ENCODE measurements at places on chromosomes 11 and 22.

- no peak for DNase-seq
Observed at GRCh38 chr22:20115691-20116375, at the start of gene RANBP1. RANBP1 (plus strand) TSS chr22:20116104; CDS start chr22:20116185, 81 bp downstream.

DNA sequence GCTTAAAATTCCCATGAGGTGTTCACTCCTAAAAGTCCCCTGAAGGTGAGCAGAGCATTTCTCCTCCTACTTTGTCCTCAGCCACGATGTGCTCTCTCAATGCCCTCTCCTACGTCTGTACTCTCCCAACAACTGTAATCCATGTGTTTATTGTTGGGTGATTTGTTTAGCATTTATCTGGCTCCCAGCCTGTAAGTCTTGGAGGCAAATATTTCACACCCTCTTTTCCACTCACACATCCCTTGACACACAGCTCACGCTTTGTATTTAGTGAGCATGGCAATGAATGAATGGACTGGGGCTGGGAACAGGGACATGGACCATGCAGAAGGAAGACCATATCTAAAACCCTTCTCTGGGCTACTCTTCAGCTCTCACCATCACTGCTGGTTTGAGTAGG, 22.6 kb downstream of the HTR3A start:
- DNase-seq: no peak

- DNase-seq: peak; percentile 9
Observed at GRCh38 chr22:21587803-21588611, 20.5 kb downstream of the UBE2L3 start.

GRCh38 chr11:80495116-80495515, 1054.3 kb upstream of the TENM4 start:
- no peak for DNase-seq

- DNase-seq: no peak
Observed at GRCh38 chr22:23457380-23457985, 122.6 kb downstream of the IGLL1 start.

DNA sequence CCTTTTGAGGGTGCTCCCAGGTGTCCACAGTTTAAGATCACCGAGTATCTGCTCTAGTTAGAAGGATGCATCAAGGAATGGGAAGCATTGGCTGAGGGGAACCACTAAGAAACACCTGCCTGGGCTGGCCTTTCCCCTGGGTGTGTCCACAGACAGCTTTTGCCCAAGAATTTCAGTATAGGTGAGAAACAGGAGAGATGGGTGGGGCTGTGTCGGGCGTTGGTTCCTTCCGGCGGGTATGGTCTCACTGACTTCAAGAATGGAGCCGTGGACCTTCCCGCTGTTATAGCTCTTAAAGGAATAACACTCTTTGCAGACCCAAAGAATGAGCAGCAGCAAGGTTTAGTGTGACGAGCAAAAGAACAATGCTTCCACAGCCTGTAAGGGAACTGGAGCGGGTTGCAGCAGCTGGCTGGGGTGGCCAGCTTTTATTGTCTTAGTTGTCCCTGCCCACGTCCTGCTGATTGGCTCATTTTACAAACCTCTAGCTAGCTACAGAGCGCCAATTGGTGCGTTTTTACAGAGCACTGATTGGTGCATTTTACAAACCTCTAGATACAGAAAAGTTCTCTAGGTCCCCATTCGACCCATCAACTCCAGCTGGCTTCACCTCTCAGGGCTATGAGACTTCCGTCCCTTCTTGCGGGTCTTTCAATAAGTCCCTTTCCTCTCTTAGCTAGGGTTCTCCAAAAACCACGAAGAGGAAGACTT, 2.4 kb downstream of the FADS1 start:
- peak; percentile 32 for DNase-seq

DNA sequence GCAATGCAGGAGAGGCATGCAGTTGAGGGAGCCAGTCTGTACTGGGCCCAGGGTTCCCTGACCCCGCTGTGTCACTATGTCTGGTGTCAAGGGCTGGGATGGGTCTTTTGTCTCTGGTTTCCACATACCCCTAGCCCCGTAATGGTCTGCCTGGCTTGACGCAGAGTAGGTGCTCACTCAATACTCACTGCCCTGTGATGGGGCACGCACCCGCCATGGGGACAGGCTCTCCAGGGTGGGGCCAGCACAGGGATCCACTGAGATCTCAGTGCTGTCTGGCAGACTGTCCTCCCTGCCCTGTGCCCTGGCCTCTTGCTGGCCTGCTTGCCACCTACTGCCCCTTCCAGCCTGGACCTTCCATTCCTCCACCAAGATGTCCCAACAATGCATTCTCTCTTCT, 101.7 kb upstream of the CD82 start:
- no peak for DNase-seq

- peak; percentile 85 for DNase-seq
Observed at GRCh38 chr11:66317322-66317722, 478 bp upstream of the CD248 start.

DNA sequence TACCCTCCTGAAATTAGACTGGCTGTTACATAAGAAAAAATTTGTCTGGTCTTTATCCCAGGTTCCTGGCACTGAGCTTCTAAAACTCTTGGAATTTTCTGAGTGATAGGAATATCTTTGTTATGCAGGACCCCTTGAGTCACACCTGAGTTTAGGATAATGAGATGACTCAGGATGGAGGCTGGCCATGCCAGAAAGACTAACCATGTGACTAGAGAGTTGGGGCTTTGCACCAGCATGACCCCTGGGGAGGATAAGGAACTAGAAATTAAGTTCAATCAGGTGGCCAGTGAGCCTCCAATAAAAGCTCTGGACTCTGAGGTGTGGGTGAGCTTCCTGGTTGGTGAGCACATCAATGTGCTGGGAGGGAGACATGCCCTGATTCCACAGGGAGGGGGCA, 88.1 kb downstream of the XRRA1 start:
- no peak for DNase-seq

GRCh38 chr22:50264104-50264745, 2.7 kb upstream of the MAPK12 start:
- DNase-seq: no peak

DNA sequence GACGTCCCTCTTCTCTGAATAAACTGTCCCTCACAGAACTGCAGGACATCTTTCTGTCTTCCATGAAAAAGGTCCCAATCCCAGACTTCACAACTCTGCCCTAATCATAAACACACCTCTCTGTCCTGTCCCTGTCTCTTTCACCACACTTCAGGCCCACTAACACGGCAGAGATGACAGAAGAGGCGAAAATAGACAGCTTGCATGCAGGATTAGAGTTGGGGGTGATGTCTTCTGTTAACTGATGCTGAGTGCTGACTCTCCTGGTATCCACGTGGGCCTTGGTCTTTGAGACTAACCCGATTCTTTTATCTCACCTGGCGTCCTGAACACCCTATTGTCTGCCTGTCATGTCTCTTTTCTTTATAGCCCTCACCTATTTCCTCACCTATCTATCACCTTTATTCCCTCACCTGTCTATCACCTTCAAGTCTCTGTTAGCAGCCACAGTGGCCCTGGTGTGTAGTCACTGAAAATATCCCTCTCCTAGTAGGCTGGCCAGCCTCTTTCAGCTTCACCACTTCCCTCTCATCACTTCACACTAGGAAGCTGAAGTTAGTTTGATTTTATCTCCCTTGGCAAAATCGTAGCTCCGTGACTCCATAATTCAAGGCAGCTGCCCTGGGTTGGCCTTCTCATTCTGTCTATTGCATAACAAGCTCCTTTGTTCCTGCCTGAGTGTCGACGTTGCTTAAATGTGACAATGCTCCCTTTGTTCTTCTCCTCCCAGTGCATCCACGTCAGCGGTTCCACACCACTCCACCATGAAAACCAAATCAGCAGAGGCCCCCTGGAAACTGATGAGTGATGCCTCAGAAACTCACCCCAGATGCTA, 30.6 kb upstream of the DRD2 start:
- DNase-seq: peak; percentile 49

- no peak for DNase-seq
Observed at GRCh38 chr11:46894961-46895360, 23.4 kb downstream of the LRP4 start.

- no peak for DNase-seq
Observed at GRCh38 chr11:68302670-68303069, 9.7 kb upstream of the LRP5 start.

DNA sequence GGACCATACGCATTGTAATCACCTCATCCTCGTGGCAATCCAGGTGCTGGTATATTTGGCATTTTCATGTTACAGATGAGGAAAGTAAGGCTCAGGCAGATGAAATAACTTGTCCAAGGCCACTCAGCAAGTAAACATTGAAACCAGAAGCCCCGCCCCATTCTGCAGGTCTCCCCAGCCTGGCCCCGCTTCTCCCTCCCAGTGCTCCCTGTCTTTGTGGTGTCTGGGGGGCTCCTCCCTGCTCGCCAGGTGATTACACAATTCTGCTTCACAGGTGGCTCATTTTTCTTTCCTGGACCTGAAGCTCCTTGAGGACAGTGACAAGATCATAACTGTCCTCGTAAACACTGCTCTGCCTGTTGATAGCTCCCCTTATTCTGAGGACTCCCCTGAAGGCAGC, 531.5 kb upstream of the B3GAT1 start:
- no peak for DNase-seq

GRCh38 chr11:86952221-86952875, 2.8 kb downstream of the FZD4 start:
- DNase-seq: peak; percentile 47

- peak; percentile 90 for DNase-seq
Observed at GRCh38 chr11:3123761-3124733, 41.1 kb downstream of the OSBPL5 start.

GRCh38 chr22:45511847-45512261, 9.2 kb downstream of the FBLN1 start:
- peak; percentile 85 for DNase-seq

- peak; percentile 90 for DNase-seq
Observed at GRCh38 chr11:45994371-45995341, 72.2 kb downstream of the LARGE2 start.

DNA sequence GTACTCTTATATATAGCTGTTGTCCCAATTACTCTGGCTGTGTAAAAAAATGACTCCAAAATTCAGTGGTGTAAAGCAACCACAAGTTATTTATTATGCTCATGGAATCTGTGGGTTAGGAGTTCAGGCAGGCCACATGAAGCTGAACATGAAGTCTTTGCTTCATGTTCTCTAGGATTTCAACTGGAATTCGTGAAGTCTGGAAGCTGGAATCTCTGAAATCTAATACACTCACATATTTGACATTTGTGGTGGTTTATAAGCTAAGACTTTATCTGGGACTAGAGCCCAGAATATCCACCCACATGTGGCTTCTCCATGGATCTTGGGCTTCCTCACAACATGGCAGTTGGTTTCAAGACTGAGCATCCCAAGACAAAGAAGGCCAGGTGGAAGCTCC, 430.6 kb downstream of the MIAT start:
- DNase-seq: peak; percentile 89

All from fibroblast of skin of right quadriceps (primary cell).